ENCODE measurements at places on chromosomes 11 and 22.

- DNase-seq = no peak
Measured at GRCh38 chr11:20197881-20198280, 37.6 kb upstream of the DBX1 start.

DNA sequence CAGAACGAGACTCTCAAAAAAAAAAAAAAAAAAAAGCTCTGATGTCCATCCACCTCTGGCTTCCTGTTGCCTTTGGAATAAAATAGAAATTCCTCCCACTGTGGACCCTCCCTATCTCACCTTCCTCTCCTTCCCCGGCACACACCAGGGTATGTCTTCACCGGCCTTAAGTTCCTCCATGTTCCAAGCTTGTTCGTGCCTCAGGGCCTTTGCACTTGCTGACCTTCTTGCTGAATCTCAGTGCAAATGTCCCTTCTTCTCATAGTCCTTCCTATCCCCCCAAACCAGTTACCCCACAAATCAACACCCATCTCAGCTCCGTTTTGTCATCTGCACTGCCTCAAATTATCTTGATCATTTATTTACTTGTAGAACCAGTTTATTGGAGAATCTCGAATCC, 20.6 kb downstream of the IFT27 start:
- DNase-seq = no peak

- no peak for DNase-seq
Measured at GRCh38 chr11:133832096-133832990, 13.0 kb downstream of the SPATA19 start.

- DNase-seq = no peak
Measured at GRCh38 chr11:104897891-104898684, at the start of gene CASP12. Gene CASP12, minus strand, starts transcription at chr11:104898460.

DNA sequence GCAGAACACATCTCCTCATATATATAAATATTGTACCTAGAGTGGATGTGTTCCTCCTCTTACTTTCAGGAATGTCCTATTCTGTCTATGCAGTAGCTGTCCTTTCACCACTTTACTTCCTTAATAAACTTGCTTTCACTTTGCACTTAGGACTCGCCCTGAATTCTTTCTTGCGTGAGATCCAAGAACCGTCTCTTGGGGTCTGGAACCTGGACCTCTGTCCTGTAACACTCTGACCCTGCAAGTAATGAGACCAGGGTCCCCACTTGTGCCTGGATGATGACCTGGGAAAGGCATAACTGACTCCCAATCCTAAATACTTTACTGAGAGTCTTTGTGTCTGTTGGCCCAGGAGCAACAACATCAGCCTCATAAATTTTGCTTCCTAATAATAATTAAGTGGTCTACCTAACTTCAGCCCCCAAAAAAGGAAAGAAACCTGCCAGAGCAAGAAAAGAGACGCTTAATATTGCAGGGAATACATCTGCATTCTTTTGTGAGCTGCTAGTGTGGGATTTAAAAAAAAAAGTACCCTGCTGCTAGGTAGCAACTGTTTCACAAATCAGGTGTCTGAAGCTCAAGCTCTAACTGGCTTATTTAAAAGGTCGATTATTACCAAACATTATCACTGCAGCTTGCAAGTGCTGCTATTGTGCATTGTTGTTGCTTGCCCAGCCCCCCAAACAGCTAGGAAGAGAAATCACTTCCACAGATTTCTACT, 69.3 kb downstream of the FAM168A start:
- peak; percentile 22 for DNase-seq

GRCh38 chr22:26656891-26657851, at the start of gene MIAT:
Gene MIAT, plus strand, starts transcription at chr22:26657588.
- peak; percentile 41 for DNase-seq

GRCh38 chr22:28710576-28711191, 30.9 kb downstream of the CHEK2 start:
- DNase-seq = no peak

DNA sequence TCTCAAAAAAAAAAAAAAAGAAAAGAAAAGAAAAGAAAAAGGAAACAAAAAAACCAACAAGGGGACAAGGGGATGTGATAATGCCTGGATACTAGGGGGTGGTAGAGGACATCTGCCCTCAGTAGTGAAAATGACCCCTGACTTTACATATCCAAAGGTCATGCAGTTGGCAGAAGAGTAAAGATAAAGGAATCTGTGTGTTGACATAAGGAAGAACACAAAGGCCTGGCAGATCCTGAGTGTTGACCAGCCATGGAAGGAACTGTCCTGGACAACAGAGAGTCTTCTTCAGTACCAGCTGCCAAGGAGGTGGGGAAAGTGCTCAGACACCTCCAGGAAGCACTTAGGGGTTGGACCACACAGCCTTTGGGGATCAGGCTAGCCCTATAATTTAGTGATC, 12.6 kb downstream of the SLC43A1 start:
- DNase-seq = no peak

DNA sequence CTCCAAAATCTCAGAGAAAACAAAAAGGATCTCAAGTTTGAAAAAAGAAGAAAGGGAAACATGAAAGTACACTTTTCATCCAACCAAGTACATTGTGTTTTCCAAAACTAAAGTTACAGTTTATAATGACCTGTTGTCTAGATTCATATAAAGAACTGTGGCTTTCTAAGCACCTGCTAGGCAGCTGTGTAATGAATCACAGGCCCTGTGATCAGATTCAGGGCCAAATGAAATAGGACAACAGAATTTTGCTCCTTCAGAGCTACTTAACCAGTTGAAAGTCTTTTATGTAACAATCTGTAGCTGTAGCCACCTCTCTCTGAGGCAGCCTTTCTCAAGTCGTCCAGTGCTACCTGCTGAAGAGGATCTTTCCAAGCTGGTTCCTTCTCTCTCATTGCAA, 960.0 kb upstream of the RAG2 start:
- no peak for DNase-seq

GRCh38 chr22:29641042-29641699, 37.7 kb downstream of the NF2 start:
- DNase-seq = no peak
